ENCODE measurements at places on chromosomes 7 and 10. TPM values are rescaled to one million over a fixed set of nuclear protein-coding genes. Genes with fewer than 3 reads are reported as not detected.

CALD1 gene
- total RNA-seq: 229 TPM

NME8 gene
- not detected for total RNA-seq

PSMC2 gene
- total RNA-seq: 166 TPM

MOGAT3 gene
- total RNA-seq: not detected

LIPK gene
- not detected for total RNA-seq

PTPN20 gene
- total RNA-seq: 0.76 TPM

CALHM1 gene
- not detected for total RNA-seq

RELN gene
- 413 TPM for total RNA-seq

RALA gene
- total RNA-seq: 35.0 TPM

MMD2 gene
- not detected for total RNA-seq

SYNPO2L gene
- not detected for total RNA-seq

MYL7 gene
- total RNA-seq: not detected

KIF11 gene
- total RNA-seq: 18.5 TPM

DDX56 gene
- 25.0 TPM for total RNA-seq

CD36 gene
- total RNA-seq: 151 TPM

LIPJ gene
- not detected for total RNA-seq

KCP gene
- not detected for total RNA-seq

DENND2A gene
- total RNA-seq: 0.64 TPM

STOX1 gene
- total RNA-seq: 0.13 TPM

HABP2 gene
- total RNA-seq: not detected

CLDN3 gene
- 0.26 TPM for total RNA-seq

LAMB1 gene
- total RNA-seq: 463 TPM

HOXA5 gene
- total RNA-seq: 4.1 TPM

C10orf53 gene
- total RNA-seq: not detected

DRGX gene
- not detected for total RNA-seq

TEX36 gene
- not detected for total RNA-seq

RPEL1 gene
- total RNA-seq: 0.13 TPM

PON1 gene
- not detected for total RNA-seq

SPDYE11 gene
- total RNA-seq: not detected

SPDYE5 gene
- not detected for total RNA-seq

ZNF212 gene
- total RNA-seq: 2.8 TPM

CFAP46 gene
- 0.76 TPM for total RNA-seq

COL28A1 gene
- total RNA-seq: not detected

WNT8B gene
- total RNA-seq: under 0.01 TPM

ATP6V0A4 gene
- total RNA-seq: under 0.01 TPM

TMEM139 gene
- not detected for total RNA-seq

TRIM50 gene
- not detected for total RNA-seq

GOLGA7B gene
- 0.13 TPM for total RNA-seq

FKBP6 gene
- total RNA-seq: not detected

FEZF1 gene
- not detected for total RNA-seq

GIMAP5 gene
- total RNA-seq: 255 TPM

C1QL3 gene
- total RNA-seq: 0.76 TPM

NUTM2B gene
- total RNA-seq: under 0.01 TPM

GNGT1 gene
- total RNA-seq: not detected

RET gene
- total RNA-seq: 2.9 TPM

WDFY4 gene
- total RNA-seq: 0.25 TPM

SEMA4G gene
- total RNA-seq: 1.5 TPM

SLC16A9 gene
- total RNA-seq: 0.26 TPM

SEPTIN7 gene
- 96.0 TPM for total RNA-seq

LLCFC1 gene
- total RNA-seq: not detected

ORAI2 gene
- 57.9 TPM for total RNA-seq
